M059J (cell line): ENCODE measurements at places on chromosomes 3 and 15. TPM values are rescaled to one million over a fixed set of nuclear protein-coding genes. Genes with fewer than 3 reads are reported as not detected.
A peak's percentile ranks its signal among the peaks of the same experiment; 100 is the strongest.

DNA sequence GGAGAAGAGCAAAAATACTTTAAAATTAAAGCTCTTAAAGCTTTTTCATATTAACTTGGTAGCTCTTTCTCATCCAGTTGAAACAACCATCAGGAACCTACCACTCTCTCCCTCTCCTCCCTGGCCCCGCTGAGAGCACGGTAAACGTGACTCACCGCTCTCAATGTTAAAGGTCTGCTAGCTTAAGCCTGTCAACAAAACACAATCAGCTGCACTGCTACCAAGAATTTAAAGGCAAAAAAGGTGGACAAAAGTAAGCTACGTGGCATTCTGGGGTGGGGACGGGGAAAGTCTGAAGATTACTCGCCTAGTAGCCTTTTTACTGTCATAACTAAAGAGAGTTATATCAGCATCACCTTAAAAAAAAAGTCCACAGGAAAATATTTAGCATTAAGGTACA, 8.4 kb upstream of the GP5 start:
- peak; percentile 65 for DNase-seq

DNA sequence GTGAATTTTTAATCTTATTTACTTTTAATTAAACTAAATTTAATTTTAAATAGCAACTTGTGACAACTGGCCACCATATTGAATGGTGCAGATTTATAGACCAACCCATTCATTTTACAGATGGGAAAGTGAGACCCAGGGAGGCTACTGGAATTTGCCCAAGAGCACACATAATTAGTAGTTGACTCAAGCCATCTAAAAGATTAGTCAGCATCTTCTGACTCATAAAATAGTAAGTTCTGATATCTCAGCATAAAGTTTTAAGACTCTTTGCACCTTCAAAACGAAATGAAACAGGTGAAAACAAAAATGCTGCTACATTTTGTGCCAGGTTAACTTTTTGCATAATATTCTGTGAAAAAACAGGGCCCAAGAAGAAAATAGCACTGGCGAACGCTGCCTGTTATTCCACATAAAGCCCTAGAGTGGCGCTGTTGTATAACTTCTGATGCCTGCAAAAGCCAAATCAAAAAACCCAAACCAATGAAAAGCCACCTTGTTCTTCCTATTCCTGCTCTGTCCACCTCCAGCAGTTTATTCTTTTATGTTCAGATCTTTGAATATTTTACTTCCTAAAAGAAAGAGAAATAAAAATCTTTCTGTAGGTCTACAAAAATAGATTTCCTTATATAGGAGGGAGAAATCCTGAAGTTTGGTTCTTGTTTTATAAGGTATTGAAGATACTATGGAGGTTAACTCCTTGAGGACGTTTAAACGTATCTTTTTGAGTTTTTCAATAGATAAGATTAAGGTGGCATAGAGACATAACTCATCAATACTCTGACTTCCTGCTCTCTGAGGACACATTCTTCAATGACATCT, 62.8 kb downstream of the OTOL1 start:
- DNase-seq = peak; percentile 52

Gene CYP8B1
- total RNA-seq = not detected in 2 replicates

DNA sequence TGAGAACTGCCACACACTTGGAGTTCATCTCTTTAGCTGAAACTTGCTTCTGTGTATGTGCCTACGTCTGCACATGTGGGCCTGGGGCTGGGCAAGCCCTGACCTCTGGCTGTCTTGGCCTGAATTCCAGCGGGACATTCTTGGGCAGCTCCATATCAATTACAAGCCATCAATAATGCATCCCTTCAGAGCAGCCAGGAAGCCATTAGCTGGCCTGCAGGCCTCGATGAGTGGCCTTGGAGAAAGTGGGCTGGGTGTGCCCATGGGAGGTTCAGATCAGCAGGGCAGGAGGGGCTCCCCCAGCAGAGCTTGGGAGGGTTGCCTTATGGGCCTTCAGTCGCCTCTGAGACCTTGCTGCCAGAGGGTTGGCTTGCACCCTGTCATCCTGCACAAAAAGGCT, 124.1 kb downstream of the ETFA start:
- no peak for DNase-seq

DNA sequence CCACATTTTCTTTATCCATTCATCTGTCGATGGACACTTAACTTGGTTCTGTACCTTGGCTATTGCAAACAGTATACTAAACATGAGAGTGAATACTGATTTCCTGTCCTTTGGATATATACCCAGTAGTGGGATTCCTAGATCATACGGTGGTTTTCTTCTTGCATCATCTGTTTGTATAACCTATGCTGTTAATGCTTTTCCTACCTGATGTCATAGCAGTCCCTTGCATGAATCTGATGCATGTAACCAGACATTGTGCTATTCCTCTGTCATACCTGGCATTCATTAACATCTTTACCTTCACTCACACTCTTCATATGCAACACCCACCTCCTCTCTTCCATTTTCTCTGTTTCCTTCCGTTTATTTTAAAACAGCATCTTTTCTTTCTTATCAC, 185.2 kb downstream of the KLHL25 start:
- DNase-seq = no peak

DNA sequence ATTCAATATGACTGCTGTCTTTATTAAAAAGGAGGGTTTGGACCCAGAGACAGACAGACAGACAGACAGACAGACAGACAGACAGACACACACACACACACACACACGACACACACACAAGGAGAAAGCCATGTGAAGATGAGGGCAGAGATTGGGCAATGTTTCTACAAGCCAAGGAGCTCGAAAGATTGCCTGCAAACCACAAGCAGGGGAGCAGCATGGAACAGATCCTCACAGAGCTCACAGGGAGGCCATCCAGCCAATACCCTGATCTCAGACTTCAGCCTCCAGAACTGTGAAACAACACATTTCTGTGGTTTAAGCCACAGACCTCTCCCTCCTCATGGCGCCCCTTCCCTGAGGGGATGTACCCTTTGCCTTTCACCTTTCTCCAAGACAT, 35.8 kb upstream of the ABHD2 start:
- peak; percentile 78 for DNase-seq

- DNase-seq = no peak
These were observed 188.9 kb downstream of the STXBP5L start for GRCh38 chr3:121096953-121097352.

DNA sequence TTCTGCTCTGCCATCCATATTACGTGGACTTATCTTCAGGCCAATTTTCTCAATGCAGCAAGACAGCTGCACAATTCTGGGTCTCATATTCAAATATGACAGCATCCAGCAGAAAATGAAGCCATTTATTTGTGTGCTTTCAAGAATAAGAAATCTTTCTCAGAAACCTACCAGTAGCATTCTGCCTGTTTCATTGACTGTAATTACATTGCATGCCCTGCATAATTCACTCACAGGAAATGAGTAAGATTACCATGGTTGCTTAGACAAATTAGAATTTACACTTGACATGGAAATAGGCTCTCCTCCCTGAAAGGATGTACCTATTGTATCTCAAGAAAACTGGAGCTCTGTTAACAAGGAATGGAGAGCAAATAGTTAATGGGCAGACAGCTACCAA, 346.6 kb upstream of the DCBLD2 start:
- peak; percentile 81 for DNase-seq

Gene TMEM43
- 55.9 and 73.2 TPM in 2 replicates for total RNA-seq

DNA sequence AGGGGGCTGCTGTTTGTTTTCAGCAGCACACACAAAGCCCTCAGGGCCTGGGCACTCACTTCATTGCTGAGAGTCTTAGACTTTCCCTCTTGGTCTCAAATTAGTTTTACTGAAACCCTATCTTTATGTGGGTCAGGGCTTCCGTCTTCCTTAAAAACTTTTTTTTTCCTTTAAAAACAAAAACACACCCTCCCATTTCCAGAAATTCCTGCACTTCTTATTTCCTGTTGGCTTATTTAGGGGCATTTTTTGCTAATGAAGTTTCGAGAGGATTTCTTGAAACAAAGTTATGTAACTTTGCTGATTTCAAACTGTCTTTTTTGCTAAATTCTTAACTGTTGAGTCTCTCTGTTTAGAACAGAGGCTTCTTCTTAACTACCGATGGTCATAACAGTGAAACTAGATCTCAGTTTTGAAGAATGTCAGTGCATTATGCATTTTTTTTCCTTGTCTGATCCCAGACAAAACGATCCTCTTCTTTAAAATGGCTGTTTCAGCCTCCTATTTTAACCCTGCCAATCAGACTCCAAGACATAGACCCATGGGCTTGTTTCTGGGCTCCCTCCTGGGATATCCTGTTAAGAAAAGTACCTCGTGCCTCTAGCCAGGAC, 23.3 kb downstream of the ANAPC13 start:
- DNase-seq = peak; percentile 75

Gene IFT122
- 8.5 and 14.7 TPM in 2 replicates for total RNA-seq
